Right forelimb (tissue), 1 donor: ENCODE measurements at places on chromosomes 5 and 9.

GRCh38 chr9:113237026-113237425, 15.7 kb downstream of the SLC31A1 start:
- DNase-seq, result no peak

GRCh38 chr5:154816891-154817492, 33.4 kb downstream of the FAXDC2 start:
- no peak for DNase-seq

- DNase-seq, result no peak
These were observed 98.9 kb downstream of the CSNK1G3 start for GRCh38 chr5:123610665-123611405.

- peak; percentile 79 for DNase-seq
These were observed 83.6 kb upstream of the TNFSF8 start for GRCh38 chr9:115013998-115014397.

GRCh38 chr9:119771341-119771740, 402.1 kb upstream of the BRINP1 start:
- no peak for DNase-seq

GRCh38 chr9:121459513-121459912, 40.1 kb downstream of the GGTA1 start:
- no peak for DNase-seq

- DNase-seq, result no peak
These were observed 17.1 kb upstream of the IL6ST start for GRCh38 chr5:56011835-56012234.

DNA sequence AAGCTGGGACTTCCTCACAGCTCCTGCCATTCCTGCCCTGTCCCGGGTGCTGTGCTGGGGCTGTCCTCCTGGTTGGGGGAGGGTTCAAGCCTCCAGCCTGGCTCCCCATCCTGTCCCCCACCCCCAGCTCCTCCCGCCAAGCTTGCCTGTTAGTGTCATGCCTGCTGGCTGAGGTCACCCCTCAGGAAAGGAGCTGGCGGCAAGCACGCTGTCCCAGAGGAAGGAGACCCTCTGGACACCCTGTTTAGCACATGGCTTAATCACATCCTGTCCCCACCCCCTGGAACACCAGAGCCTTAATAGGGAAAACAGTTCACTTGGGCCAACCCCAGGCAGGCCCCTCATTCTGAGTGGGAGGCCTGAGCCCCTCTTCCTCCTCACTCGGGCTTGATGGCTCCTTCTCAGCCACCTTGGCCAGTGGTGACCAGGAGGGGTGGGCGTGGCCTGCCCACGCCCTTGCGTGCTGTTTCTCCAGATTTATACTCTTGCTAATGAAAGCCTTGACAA, 9.2 kb upstream of the PHYHD1 start:
- peak; percentile 59 for DNase-seq

- no peak for DNase-seq
These were observed 85.1 kb downstream of the SAXO1 start for GRCh38 chr9:18947892-18948339.

- no peak for DNase-seq
These were observed 303.0 kb upstream of the CDH9 start for GRCh38 chr5:27341342-27341741.

- DNase-seq, result no peak
These were observed 246.6 kb upstream of the ANKRD55 start for GRCh38 chr5:56479696-56480077.
